ENCODE measurements at places on chromosomes 5 and 9. TPM values are rescaled to one million over a fixed set of nuclear protein-coding genes. Genes with fewer than 3 reads are reported as not detected.

DNA sequence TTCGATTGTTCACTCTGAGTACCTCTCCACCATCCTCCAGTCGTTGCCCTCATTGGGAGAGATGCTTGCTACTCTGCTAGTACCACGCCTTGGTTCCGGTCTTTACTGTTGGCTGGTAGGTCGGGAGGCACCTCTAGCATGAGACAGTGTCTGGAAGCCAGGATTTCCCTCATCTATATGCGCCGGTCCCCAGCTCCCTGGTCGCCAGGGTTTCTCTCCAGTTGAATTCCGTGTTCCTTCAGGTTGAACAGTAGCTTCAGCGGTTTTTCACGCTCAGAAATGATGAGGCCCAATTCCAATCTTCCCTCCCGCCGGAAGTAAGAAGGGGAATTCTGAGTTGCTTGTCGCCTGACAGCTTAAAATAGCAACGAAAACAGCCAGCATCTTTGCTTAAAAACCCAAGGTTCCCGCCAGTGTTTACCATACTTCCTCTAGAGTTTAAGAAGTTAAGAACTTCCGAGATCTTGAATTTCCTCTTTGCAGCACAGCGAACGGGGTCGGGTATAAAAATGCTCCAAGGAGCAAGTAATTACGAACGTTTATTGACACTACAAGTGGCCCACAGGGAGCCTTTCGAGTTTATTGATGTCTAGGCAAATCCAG is 1.3 kb upstream of the ST8SIA4 start:
- no peak for DNase-seq
- H3K27ac ChIP-seq: no peak overlapping the region
- no peaks in the 10 kb centered on the region for H3K36me3 ChIP-seq
- H3K27me3 ChIP-seq: peaks cover 19% of the 10 kb centered on the region

GRCh38 chr9:127154003-127154389 is 31.6 kb upstream of the ANGPTL2 start:
- no peaks in the 10 kb centered on the region for H3K27me3 ChIP-seq
- H3K4me1 ChIP-seq: no peaks in the 10 kb centered on the region
- H3K4me3 ChIP-seq: no peak overlapping the region

DNA sequence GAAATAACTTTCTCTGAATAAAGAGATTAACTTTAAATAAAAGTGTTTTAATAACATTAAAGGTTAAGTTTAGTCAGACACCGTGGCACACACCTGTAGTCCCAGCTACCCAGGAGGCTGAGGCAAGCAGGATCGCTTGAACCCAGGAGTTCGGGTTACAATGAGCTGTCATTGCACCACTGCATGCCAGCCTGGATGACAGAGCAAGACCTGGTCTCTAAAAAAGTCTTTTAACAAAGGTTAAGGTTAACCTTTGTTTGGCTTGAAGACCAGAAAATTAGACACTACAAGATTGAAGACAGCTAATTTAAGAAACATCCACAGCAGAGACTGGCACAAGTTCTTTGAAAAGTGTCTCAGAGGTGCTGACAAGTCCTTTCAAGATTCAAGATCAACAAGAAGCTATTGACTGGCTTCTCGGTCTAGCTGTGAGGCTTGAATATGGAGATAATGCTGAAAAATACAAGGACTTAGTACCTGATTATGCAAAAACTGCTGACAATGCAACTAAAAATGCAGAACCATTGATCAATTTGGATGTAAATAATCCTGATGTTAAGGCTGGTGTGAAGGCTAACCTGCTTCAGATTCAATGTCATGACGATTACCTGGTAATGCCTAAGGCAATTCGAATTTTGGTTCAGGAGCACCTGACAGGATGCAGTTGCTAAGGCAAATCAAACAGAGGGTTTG is 48.8 kb downstream of the FAM81B start:
- no peaks in the 10 kb centered on the region for H3K27me3 ChIP-seq
- no peaks in the 10 kb centered on the region for H3K36me3 ChIP-seq
- no peak overlapping the region for H3K4me3 ChIP-seq
- DNase-seq: no peak
- no peak overlapping the region for H3K27ac ChIP-seq

- 0 out of 2 replicates have a peak, but pooled peaks cover 7% of the 10 kb centered on the region for H3K4me1 ChIP-seq
- H3K27me3 ChIP-seq: no peaks in the 10 kb centered on the region
- H3K27ac ChIP-seq: peak overlapping the region; percentile 19
- no peaks in the 10 kb centered on the region for H3K36me3 ChIP-seq
- H3K4me3 ChIP-seq: no peak overlapping the region
These were observed 20.4 kb upstream of the RFK start for GRCh38 chr9:76414661-76415060.

DNA sequence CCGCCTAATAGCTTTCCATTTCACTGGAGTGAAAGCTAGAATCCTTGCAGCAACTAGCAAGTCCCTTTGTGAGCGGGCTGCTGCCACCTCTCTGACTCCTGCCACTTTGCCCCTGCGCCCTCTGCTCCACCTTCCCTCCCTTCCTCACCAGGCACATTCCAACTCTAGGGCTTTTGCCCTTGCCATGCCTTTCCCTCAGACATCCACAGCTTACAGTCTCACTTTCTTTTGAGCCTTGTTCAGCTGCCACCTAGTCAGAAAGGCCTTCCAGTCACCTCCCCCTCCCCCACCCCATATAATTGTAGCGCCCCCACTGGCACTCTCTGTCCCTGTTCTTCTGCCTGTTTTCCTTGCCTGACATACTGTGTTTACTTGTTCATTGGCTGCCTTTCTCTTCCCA is 31.0 kb downstream of the CYSTM1 start:
- no peaks in the 10 kb centered on the region for H3K27me3 ChIP-seq
- no peak overlapping the region for H3K27ac ChIP-seq
- no peak overlapping the region for H3K4me3 ChIP-seq
- H3K36me3 ChIP-seq: no peaks in the 10 kb centered on the region
- DNase-seq: no peak
- peaks cover 4% of the 10 kb centered on the region for H3K4me1 ChIP-seq

DNA sequence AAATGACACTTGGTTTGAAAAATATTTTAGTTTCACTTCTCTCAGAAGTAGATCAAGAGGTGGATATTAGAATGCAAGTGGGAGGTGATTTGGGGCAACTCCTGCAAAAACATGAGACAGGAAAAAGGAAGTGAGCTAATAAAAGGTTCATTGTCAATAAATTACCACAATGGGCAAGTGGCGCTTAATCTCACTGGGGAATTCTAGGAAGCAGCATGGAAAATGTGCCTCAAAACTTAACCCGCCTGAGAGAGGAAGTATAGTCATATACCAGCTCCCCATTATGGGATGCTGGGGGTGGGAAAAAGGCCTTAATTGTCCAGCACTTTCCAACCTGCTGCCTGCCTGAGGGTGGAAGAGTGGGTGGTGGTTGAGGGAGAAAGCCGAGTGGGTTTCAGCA is 204.1 kb downstream of the ELAVL2 start:
- no peaks in the 10 kb centered on the region for H3K27me3 ChIP-seq
- 0 out of 2 replicates have a peak overlapping the region, but pooled peaks have one; percentile 20 for H3K4me3 ChIP-seq
- peak; percentile 73 for DNase-seq

- H3K4me1 ChIP-seq: peaks cover 17% of the 10 kb centered on the region
- no peaks in the 10 kb centered on the region for H3K27me3 ChIP-seq
- DNase-seq: no peak
- no peak overlapping the region for H3K4me3 ChIP-seq
These were observed 78.6 kb upstream of the ABCA1 start for GRCh38 chr9:105006514-105006913.

GRCh38 chr5:109191153-109191558 is 218.6 kb downstream of the PJA2 start:
- no peak overlapping the region for H3K4me3 ChIP-seq
- no peaks in the 10 kb centered on the region for H3K27me3 ChIP-seq
- H3K27ac ChIP-seq: no peak overlapping the region
- H3K36me3 ChIP-seq: no peaks in the 10 kb centered on the region
- DNase-seq: peak; percentile 54
- H3K4me1 ChIP-seq: peaks cover 11% of the 10 kb centered on the region

DNA sequence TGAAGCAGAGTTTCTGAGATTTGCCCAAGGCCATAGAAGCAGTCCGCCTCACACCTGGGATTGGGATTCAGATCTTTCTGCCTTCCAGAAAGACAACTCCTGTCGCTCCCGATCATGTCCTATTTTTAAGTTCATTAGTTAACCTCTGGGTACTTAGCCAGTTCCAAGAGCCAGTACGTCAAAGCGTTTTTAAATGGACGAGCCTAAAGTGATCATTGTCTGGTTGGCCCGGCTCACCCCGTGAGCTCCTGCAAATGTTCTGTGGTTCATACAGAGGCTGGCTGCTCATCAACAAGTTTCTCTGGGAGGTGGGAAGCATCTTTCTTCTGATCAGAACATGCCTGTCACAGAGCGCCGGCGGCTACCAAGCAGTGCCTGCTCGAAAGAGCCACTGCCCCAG is 554.5 kb upstream of the WWC1 start:
- H3K27ac ChIP-seq: no peak overlapping the region
- no peak overlapping the region for H3K4me3 ChIP-seq
- peaks cover 52% of the 10 kb centered on the region for H3K27me3 ChIP-seq
- no peaks in the 10 kb centered on the region for H3K4me1 ChIP-seq

DNA sequence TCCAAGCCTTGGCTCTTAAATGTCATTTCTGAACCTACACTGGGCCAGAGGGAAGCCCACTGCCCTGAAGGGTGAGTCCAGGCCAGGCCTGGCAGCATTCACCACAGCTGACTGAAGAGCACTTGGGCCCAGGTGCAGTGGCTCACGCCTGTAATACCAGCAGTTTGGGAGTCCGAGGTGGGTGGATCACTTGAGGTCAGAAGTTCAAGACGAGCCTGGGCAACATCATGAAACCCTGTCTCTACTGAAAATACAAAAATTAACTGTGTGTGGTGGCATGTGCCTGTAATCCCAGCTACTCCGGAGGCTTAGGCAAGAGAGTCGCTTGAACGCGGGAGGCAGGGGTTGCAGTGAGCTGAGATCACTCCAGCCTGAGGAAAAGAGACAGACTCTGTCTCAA is 5.1 kb downstream of the CCIN start:
- no peaks in the 10 kb centered on the region for H3K27me3 ChIP-seq
- H3K36me3 ChIP-seq: no peaks in the 10 kb centered on the region
- no peaks in the 10 kb centered on the region for H3K4me1 ChIP-seq
- no peak overlapping the region for H3K27ac ChIP-seq
- no peak for DNase-seq
- H3K4me3 ChIP-seq: no peak overlapping the region

- H3K4me1 ChIP-seq: peaks cover 5% of the 10 kb centered on the region
- no peaks in the 10 kb centered on the region for H3K36me3 ChIP-seq
- H3K27me3 ChIP-seq: no peaks in the 10 kb centered on the region
- DNase-seq: no peak
- H3K27ac ChIP-seq: no peak overlapping the region
- no peak overlapping the region for H3K4me3 ChIP-seq
These were observed 49.6 kb upstream of the ANKRD31 start for GRCh38 chr5:75286211-75286773.

- no peaks in the 10 kb centered on the region for H3K36me3 ChIP-seq
- H3K27ac ChIP-seq: no peak overlapping the region
- no peaks in the 10 kb centered on the region for H3K4me1 ChIP-seq
- no peak overlapping the region for H3K4me3 ChIP-seq
- DNase-seq: no peak
These were observed 67.6 kb upstream of the SLC12A2 start for GRCh38 chr5:128015978-128016377.

DNA sequence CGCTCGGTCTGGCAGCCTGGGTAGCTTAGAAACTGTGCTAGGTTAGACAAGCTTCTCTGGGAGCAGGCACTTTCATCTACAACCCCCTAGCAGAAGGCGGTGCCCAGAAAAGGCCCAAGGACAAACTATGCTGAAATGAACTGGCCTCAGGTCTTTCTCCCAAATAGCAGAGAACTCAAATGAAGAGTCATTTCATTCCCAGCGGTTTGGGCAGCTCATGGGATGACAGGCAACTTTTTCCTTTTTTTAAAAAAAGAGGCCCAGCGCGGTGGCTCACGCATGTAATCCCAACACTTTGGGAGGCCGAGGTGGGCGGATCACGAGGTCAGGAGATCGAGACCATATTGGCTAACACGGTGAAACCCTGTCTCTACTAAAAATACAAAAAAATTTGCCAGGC is 2.5 kb downstream of the RAPGEF1 start:
- no peak for DNase-seq
- H3K36me3 ChIP-seq: no peaks in the 10 kb centered on the region
- H3K4me3 ChIP-seq: no peak overlapping the region
- H3K27me3 ChIP-seq: no peaks in the 10 kb centered on the region

GRCh38 chr5:111066261-111066938 is 5.1 kb upstream of the TSLP start:
- no peak overlapping the region for H3K4me3 ChIP-seq
- no peaks in the 10 kb centered on the region for H3K27me3 ChIP-seq
- peak; percentile 23 for DNase-seq
- H3K27ac ChIP-seq: no peak overlapping the region

DNA sequence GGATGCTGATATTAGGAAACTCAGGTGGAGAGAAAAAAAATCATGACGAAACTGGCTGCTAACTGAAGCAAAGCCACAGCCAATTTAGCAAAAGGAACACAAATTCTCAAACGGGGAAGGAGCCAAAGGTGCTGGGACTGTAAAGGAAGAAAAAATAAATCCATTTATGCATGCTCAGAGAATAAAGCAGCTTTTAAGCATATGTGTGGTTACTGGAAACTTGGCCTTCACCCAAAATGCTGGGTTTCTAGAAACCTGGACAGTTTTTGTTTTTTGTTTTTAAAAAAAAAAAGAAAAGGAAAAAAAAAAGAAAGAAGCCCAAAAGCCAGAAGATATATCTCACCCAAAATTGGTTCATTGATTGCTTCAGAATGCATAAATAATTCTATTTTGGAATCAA is 8.0 kb downstream of the WHRN start:
- no peak overlapping the region for H3K27ac ChIP-seq
- H3K4me1 ChIP-seq: peaks cover 7% of the 10 kb centered on the region
- no peak overlapping the region for H3K4me3 ChIP-seq
- H3K36me3 ChIP-seq: no peaks in the 10 kb centered on the region
- DNase-seq: no peak
- H3K27me3 ChIP-seq: no peaks in the 10 kb centered on the region

- H3K36me3 ChIP-seq: no peaks in the 10 kb centered on the region
- H3K4me1 ChIP-seq: peaks cover 23% of the 10 kb centered on the region
- no peaks in the 10 kb centered on the region for H3K27me3 ChIP-seq
- H3K4me3 ChIP-seq: peak overlapping the region; percentile 81
- H3K27ac ChIP-seq: peak overlapping the region; percentile 49
These were observed 629 bp downstream of the ZBTB26 start for GRCh38 chr9:122930541-122931225.

DNA sequence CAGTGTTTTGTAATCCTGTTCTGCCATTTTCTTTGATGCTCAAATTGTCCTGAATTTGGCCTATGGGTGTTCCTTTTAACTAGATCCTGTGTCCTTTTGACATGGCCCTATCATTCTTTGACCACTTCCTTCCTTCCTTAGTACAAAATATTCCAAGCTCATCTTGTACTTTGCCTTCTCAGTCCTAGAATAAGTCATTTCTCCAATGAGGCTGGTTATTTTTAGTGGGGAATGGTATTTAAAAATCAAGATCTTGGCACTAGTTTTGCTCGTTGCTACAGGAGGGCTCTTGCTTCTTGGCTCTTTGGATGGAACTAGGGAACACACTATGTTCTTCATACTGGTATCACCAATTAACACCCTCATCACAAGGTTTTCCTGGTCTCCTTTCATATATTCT is 108.1 kb downstream of the UNC13B start:
- H3K4me1 ChIP-seq: peaks cover 19% of the 10 kb centered on the region
- H3K36me3 ChIP-seq: no peaks in the 10 kb centered on the region
- H3K4me3 ChIP-seq: no peak overlapping the region
- H3K27me3 ChIP-seq: no peaks in the 10 kb centered on the region
- DNase-seq: no peak

DNAJB5 gene
- 9.3 TPM for total RNA-seq

TOR4A gene
- total RNA-seq: 28.9 TPM

PHYHD1 gene
- not detected for total RNA-seq

PPP1R2B gene
- not detected for total RNA-seq

CKMT2 gene
- not detected for total RNA-seq

TRAPPC13 gene
- total RNA-seq: 6.7 TPM

IL3 gene
- total RNA-seq: not detected

OR13F1 gene
- not detected for total RNA-seq

ADAMTS19 gene
- total RNA-seq: not detected

PCDHGB3 gene
- total RNA-seq: 1.2 TPM
